IPS DF 6.9 (cell line): ENCODE measurements at places on chromosomes 2 and 18.

DNA sequence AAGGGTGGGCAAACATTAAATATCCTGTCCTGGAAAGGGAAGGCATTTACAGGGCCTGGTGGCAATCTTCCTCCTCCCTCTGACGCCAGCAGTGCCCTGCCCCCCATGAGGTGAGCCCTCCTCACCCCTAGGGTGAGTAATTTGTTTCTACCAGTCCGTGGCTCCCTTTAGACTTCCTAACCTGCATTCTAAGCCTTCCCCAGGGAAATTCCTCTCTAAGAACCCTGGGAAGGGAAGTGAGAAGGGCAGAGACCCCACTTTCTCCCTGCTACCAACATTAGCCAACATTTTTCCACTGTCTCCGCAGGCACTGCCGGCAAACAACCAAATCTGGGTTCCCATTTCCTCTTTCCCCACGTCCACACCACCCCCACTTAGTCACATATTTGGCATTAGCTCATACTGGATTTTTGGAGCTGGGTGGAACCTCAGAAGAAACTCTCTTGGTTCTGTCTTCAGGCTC, 69.3 kb downstream of the NRP2 start:
- DNase-seq: no peak

- DNase-seq: no peak
These were observed 12.3 kb upstream of the TNFRSF11A start for GRCh38 chr18:62312851-62313250.

DNA sequence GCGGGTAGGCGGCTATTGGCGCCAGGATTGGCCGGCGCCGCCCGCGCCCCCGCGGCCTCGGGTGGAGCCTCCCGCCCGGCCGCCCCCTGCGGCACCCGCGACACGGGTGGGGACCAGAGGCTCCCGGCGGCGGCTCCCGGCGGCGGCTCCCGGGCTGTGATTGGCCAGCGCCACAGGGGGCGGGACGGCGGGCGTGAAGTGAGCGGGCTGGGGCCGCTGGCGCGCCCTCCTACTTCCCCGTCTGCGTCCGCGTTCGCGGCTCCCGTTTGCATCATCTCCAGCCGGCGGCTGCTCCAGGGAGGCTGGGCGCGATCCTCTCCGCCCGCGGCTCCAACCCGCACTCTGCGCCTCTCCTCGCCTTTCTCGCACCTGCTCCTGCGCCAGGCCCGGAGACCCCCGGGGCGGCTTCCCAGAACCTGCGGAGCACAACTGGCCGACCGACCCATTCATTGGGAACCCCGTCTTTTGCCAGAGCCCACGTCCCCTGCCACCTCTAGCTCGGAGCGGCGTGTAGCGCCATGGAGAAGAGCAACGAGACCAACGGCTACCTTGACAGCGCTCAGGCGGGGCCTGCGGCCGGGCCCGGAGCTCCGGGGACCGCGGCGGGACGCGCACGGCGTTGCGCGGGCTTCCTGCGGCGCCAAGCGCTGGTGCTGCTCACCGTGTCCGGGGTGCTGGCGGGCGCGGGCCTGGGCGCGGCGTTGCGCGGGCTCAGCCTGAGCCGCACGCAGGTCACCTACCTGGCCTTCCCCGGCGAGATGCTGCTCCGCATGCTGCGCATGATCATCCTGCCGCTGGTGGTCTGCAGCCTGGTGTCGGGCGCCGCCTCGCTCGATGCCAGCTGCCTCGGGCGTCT, at the start of gene SLC1A4:
SLC1A4 (plus strand) TSS at position 274 of the 856 bp plus-strand sequence; CDS start at position 519, 245 bp downstream.
- DNase-seq: no peak

- DNase-seq: no peak
These were observed 56.6 kb downstream of the UBE2E3 start for GRCh38 chr2:181036848-181037603.

GRCh38 chr18:35469725-35470124, 28.0 kb downstream of the INO80C start:
- DNase-seq: no peak

DNA sequence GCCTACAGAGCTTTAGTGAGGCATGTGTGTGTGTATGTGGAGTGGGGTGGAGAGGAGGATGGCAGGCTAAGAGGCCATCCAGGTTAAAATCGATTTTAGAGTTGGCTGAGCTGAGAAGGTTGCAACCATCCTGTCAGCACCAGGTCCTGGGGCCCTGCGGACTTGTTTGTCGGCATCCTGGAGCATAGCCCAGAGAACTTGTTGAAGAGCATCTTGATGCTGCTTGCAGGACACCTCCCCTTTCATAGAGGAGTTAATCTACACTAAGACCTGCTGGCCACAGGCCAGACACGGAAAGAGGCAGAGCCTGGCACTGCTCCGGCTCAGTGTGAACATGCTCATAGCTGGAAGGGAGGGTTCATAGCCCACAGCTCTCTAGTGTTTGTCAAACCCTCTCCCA, 72.1 kb upstream of the RGPD5 start:
- no peak for DNase-seq

DNA sequence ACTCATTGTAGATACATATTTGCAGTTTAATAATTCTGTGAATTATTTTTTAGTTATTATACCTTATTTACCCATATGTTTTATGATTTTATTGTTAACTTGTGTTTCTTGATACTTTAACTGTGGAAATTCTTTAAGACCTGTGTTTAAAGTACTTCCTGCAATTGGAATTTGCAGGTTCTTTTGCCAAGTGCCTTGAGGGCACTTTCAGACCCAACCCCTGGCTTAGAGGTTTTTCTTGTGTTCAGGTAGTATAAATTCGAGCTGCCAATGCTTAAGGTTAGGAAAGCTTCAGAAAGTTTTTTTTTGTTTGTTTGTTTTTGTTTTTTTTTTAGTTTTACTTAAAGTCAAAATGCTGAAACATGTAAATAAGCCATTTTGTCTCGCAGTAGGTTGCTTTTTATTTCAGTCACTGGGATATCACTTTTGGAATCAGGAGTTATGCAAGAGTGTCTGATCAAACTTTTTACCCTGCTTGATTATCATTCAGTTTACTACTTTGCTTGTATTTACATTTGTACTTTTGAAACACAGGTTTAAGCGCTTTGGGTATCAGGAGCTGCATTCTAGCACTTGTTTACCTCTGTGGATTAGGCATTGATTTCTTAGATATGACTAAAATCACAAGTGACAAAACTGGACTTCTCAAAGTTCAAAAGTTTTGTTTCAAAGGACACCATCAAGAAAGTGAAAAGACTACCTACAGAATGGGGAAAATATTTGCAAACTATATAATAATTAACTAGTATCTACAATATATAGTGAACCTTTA, 31.8 kb downstream of the TDRD15 start:
- no peak for DNase-seq

GRCh38 chr2:172131713-172132555, 29.2 kb upstream of the DLX2 start:
- peak; percentile 50 for DNase-seq

DNA sequence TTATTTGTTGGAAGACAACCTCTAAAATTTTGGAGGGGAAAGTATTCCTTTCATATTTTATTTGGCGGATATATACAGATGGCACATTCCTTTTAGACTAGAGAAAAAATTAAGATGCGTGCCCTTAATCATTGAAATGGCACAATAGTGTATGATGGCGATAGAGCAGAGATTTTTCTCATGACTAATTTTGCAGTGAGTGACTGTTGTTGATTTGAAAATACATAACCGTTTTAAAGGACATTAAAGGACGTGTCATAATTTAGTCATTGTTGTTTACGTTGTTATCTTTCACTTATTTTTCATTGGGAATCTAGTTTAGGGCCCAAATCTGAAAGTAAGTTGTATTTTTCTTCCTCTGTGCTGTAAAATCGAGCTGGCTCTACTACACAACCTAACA, 61.7 kb downstream of the CERS6 start:
- DNase-seq: no peak

GRCh38 chr18:75104483-75104882, 104.5 kb downstream of the PTGR3 start:
- DNase-seq: no peak

DNA sequence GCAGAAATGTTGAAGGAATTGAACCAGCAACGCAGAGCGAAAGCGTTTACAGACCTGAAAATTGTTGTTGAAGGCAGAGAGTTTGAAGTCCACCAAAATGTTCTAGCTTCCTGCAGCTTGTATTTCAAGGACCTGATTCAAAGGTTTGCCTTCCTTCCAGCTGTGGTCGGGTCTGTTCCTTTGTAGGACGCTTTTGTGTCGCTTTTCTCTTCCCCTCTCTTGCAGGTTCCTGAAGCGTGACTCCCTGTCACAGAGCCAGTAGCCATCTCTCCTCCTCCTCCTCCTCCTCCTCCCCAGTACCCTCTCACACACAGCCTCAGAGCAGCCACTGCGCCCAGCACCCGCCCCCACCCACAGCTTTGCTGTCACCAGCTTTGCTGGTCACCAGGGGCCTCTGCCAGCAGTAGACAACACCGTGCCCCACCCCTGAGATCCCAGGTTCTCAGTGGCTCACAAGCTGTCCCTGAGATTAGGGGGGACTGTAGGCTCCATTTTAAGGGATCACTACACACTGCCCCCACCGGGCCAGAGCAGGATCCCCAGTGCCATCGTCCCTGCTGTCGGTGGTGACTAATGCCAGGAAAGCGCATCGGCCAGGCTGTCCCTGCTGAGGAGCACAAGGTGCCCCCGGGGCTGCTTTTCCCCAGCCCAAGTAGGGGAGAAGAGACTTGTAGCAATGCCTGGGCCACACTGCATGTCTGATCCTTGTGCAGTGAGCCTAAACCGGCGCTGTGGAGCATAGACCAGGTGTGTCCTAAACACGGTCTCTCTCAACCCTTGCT, 242.3 kb downstream of the ATAD2B start:
- no peak for DNase-seq

GRCh38 chr2:180016937-180017336, 9.8 kb upstream of the CWC22 start:
- DNase-seq: no peak

- no peak for DNase-seq
These were observed 51.7 kb downstream of the NEB start for GRCh38 chr2:151682459-151683003.

- no peak for DNase-seq
These were observed 49.2 kb downstream of the SIGLEC15 start for GRCh38 chr18:45874491-45875184.

DNA sequence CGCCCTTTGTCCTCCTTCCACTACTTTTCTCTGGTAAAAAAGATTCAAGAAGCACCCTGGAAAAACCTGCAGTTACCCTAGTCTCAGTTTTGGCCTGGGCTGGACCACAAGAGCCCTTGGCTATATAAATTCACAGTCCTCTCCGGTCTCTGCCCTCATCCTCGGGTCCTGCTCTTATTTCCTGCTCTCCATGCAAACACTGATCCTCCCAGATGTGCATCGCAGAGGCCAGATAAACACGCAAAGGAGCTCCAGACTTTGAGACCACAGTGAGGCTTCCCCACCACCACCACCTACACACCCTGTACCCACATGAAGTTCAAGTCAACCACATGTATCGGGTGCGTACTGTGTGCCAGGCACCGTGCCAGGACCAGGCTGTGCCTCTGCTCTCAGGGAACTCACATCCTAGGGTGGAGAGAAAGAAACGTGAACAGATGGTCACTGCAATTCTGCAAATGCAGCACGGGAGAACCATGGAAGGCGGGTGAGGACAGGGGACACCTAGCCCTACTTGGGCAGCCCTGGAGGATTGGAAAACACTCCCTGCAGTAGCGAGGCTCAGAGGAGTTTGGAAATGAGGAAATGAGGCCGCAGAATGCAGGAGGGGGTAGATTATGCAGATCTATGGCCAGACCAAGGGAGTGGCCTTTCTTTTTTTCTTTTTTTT, 7.4 kb downstream of the CTDSP1 start:
- no peak for DNase-seq

GRCh38 chr18:42165922-42166513, 211.0 kb downstream of the PIK3C3 start:
- no peak for DNase-seq

GRCh38 chr2:158637357-158637756, 157.8 kb upstream of the DAPL1 start:
- DNase-seq: no peak

- no peak for DNase-seq
These were observed 35.8 kb downstream of the RBKS start for GRCh38 chr2:27854229-27854862.

DNA sequence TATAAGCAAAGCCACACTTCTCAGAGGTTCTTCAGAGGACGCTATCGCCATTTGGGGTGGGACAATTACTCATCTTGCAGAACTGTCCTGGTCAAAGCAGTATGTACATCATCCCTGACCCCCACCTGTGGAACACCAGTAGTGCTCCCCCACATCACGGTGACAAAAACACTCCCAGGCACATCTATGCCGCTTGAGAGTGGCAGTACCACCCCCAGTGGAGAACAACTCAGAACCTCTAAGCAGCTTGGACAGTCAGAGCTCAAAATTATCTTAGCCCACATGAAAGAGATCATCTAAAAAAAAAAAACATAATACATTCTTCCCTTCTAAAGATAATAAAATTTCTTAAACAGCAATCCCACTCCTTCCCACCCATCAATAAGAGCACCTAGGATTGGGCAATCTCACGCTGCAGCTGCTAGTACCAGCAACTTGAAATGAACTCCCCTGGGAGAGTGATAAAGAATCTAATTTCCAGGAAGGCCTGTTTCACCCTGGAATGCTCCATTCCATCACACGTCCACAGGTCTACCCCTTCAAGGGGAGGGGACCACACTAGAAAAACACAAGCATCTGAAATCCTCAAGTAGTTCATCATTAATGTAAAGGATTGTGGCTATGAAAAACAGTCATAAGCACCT, 31.7 kb downstream of the LRP2 start:
- DNase-seq: no peak

DNA sequence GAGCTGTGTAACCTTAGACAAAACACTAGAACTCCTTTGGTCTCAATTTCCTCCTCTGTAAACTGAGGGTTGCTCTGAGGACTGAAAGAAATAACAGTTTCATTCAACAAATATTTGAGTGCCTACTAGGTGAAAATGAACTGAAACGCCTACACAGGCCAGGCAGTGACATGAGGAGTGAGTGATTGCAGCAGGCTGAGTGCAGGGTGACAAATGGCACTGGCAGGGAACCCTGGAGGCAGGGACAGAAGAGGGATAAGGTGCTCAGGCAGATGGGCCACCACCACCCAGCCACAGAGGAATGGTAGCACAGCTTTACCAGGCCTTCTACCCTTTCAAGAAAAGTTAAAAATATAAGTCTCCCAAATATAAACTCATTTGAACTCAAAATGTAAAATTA, 11.5 kb upstream of the RNU4ATAC start:
- DNase-seq: no peak

DNA sequence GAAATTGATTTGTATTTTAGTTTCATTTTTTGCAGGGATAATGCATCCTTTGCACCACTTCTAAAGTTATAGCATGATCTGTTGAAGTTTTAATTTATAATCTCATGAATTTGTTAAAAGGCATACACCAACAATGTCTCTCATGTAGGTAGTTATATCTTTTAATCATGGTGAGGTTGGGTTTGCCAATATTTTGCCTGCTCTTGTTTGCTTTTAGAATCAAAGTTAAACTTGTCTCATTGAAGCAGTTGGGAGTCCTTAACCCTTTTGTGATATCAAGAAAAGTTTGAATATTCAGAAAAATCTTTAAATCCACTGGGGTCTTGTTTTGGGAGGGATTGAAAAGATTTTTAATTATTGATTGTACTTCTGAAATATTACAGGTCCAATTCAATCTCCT, 31.7 kb downstream of the APLF start:
- DNase-seq: no peak

- DNase-seq: no peak
These were observed 5.1 kb downstream of the CHPF start for GRCh38 chr2:219538504-219538951.

GRCh38 chr2:163551616-163552373, 184.0 kb downstream of the FIGN start:
- no peak for DNase-seq
